ENCODE measurements at places on chromosomes 5 and 9.

- peak; percentile 95 for DNase-seq
Measured at GRCh38 chr5:79069488-79070349, at the start of the genes BHMT2 and DMGDH. BHMT2 (plus strand) TSS chr5:79069767; CDS start chr5:79069783, 16 bp downstream. DMGDH (minus strand) TSS chr5:79069674; CDS start chr5:79069620, 54 bp downstream.

DNA sequence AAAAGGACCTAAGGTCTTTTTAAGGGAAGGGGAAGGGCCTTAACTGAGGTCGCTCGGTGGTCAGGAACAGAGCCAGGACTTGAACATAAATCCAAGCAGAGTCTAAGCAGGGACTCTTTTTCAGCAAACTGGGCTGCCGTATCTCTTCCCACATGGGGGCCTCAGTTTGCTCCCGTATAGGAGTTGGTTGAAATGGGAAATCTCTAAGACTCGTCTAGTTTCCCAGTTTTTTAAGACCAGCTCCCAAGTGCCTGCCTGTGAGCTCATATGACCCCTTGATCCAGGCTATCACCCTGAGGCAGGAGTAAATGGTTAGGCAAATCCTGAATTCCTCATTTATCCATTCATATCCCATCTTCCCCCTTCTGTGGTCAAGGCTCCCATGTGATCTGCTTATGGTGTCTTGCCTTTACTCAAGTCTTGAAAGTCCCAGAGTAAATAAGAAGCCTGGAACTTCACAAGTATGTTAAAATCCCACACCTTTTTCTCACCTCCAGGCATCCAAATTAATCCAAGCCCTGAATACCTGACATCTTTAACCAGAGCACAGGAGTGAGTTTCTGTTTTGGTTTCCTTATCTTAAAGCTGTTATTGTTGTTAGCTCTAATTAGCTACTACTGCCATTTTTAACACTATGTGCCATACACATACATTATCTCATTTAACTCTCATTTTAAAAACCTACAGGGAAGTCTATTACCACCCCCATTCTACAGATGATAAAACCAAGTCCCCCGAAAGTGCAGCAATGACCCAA lies 3.0 kb downstream of the ARSI start:
- DNase-seq = peak; percentile 96

DNA sequence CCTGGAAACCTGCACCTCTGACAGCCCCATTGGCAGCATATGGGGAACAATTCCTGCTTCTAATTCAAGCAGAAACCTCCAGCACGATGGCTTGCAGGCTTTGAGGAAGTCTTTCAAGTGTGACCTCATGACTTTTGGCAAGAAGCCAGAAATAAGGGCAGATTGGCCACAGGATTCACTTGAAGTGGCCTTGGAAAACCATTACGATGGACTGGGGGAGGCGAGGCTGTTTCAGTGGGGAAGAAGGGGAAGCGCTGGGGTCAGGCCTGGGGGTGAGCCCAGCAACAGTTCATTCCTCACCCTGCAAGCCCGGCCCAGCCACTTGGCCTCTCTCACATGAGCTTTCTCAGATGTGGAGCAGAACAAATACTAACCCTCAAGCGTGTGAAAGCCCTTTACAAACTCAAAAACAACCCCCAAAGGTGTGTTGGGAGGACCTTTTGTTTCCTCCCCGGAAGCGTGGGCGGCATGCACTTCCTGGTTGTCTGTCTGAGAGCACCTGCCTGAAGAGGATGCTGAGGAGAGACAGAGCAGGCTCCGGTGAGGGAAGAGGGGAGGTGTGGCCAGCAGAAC lies 26.9 kb upstream of the EEIG1 start:
- peak; percentile 50 for DNase-seq

GRCh38 chr5:14369780-14370179 lies 211.8 kb upstream of the OTULINL start:
- DNase-seq = no peak

DNA sequence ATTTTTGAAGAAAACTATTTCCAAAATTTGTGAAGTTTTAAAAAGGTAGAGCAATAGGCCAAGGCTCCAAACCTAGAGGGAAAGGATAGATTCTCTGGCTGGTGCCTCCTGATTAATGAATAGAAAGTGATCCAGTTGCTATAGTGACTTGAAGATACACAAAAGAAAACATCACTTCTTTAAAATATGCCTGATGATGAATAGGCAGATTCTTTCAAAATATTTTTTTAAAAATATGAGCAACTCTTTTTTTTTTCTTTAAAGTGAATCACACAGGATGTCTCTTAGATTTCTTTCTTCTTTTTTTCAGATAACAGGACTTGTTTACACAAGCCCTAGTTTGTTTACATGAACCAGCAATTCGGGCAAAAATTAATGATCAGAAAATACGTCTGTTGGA lies 124.4 kb downstream of the RFK start:
- no peak for DNase-seq

DNA sequence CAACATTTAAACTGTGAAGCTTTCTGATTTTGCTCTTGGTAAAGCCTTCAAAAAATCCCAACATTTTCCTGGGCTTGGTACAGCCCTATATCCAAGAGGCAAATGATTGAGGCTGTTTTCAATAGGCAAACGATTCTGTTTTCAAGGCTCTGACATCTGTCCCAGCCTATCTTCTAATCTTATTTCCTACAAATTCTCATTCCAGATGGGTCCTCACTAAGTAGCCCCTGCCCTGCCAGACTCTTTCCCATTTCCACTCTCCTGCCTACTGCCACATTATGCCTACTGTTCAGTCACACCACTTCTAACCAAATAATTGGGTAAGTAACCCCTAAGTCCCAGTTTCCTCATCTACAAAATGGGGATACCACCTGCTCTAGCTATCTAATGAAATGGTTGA lies 3.5 kb downstream of the GBA2 start:
- no peak for DNase-seq

DNA sequence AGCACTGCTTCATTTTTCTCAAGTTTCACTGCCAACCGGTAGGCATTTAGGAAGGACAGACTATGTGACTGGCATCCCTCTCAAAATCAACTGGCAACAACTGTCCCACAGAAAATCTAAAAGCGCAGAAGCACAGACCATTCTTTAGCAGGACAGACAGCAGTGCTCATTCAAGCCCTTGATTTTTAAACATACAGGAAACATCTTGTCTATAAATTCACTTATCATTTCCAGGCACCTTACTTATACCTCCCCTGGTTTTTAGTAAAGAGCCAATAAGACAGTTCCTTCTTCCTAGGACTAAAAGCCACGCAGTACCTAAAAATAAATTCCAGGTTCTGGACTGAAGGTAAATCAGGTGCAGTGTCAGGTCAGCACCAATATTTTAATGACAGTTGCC lies 343.2 kb upstream of the WWC1 start:
- no peak for DNase-seq

- DNase-seq = no peak
Measured at GRCh38 chr5:158943569-158943968, 156.1 kb downstream of the EBF1 start.

DNA sequence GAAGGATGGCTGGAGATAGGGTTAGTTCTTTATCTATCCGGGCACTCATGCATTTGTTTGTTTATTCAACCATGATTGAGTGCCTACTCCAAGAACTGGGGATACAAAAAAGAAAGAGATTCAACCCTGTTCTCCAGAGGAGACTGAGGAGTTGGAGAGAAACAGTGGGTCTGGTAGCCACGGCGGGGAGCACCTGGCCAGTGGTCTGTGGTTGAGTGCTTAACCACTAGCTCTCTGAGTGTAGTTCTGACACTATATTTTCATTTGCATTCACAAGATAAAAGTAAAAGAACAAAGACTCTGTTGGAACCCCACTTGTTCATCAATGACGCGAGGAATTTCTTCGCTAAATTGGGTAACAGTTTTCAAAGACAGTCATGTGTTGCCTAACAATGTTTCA lies 295.5 kb upstream of the MSX2 start:
- no peak for DNase-seq

DNA sequence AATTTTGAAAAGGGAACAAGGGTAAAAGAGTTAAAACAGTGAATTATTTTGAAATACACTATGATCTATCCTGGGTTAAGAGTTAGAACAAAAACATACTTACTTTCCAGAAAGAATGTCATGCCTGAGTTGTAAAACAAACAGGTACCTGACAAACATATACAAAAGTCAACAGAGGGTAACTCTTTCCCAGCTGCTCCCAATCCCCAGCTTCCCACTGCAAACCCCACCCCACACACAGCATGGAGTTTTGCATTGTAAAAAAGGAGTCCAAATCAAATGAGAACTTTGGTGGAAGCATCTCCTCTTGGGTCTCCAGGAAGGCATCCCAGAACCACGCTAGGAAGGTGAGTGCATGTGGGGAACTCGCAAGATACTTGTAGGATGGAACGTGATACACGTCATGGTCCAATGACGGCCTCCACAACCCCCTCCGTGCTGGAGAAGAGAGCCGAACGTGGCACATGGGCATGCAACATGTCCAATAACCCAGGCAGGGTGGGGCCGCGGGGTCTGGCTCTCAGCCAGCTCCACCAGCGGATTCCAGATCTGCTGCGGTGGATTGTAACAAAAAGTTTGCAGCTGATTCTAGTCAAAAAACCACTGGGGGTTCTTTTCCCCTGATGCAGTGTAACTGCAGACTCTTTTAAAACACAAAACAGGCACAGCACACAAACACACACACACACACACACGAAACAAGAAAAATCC lies 55.8 kb downstream of the EPB41L4B start:
- no peak for DNase-seq

DNA sequence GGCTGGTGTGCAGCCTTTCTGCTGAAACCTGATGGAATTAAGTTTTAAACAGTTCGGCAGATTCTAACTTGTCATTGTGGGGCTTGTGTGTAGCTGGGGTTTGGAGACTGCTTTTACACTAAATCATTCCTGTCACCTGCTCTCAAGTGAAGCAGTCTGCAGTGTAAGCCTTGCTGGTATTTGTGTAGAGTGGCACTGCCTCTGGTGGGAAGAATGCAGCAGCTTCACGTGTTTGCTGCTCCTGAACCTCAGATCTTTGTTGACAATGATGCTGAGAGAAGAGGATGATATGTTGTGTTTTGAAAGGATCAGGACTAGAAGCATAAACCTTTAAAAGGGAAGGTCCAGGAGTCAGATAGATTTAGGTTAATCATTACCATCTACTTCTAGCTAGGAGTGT lies 88.1 kb downstream of the KDM4C start:
- peak; percentile 43 for DNase-seq

DNA sequence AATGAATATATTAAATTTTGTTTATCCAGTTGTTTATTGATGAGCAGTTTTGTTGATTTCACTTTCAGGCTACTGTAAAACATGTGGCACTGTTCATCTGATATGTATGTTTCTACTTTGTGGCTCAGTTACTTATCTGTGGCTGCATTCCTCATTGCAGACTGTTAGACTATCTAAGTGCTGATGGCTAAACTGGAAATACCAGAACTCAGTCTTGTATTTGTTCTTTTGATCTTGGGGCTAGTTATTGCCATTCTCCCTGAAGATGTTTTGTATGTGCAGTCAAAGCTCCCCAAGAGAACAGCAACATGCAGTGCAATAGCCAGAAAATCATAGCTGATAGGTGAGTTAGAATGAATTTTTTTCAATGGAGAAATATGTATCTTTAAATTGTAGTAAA lies 162.2 kb downstream of the GADD45G start:
- DNase-seq = no peak

GRCh38 chr5:82512025-82512424 lies 233.9 kb upstream of the RPS23 start:
- no peak for DNase-seq

DNA sequence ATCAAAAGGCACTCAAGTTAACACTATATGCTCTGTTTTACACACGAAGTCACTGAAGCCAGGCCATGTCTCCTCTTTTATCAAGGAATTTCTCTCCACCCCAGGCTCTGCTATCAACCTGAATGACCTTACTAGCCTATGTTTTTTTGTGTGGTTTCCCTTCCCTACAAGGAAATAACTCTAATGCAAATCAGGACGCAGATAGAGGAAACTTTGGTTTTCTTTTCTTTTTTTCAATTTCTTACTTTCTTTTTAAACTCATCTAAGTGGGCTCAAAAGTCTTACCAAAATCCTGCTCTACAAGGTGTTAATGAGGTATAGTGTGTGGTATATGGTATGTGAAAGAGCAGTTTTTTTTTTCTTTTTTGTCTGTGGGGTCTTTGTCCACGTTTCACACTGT lies 5.5 kb upstream of the SLC46A2 start:
- DNase-seq = no peak

DNA sequence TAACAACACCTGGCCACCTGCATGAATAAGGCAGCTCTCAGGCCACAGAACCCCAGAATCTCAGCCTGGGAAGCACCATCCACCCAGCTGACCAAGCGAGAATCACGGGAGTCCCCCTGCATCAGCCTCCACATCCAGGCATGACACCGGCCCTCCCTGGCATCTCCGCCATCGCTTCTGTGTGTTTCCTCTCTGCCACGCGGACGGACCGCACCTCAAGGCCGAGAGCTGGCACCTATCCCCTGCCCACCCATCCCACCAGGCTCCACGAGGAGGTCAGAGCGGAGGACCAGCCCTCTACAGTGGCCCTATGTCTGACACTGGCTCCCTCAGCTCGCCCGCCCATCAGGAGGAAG lies 134.7 kb downstream of the COL23A1 start:
- DNase-seq = peak; percentile 21

DNA sequence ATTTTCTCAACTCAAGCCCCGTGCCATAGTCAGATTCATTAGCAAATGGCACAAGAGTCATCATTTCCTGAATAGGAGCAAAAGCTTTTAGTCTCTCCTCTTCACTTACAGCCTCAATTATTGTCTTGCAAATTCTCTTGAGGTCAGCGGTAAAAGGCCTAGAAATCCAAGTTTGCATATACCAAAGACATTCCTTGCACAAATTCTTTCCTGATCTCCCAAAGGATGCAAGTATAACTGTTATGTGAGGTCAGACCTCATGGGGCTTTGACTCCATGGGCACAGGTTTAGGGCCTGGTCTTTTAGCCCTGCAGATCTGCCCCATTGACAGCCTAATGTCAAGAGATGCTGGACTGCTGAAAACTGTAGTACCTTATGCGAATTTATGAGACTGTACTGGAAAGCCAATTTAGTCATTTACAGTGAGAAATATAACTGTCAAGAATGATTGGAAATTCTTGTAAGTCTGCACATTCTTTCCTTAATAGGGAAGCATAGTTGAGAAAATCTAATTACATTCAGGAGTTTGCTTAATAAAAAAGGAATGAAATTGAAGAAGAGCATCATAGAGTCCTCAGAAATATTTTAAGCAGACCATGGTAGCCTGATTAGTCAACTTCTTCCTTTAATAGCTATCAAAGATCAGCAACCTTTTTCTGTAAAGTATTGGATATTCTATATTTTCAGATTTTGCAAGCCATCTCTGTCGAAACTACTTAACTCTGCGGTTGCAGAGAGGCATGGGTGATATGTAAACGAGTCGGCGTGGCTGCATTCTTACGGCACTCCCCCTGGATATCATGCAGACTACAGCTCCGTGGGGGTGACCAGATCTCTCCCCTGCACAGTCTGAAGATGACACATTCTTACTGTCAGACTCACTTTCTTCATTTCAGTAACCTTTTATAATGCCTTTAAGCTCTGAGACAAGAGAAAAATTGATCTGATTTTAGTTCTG lies 45.2 kb downstream of the GCNT4 start:
- peak; percentile 36 for DNase-seq

DNA sequence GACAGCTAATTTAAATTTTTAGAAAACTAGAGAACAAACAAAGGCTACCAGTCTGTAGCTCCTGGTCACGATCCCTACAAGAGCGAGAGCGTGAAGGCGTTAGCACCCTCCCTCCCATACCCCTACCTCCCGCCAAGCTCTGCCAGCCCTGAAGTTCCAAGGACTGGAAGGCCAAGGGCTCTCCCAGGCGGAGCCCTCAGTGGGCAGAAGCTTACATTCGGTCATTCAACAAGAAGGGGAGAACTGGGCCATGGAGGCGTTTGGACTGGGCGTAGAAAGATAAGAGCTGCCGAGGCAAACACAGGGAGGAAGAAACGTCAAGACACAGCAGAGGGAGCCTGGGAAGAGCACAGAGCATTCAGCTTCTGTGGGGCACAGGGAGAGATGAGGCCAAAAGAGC lies 3.0 kb downstream of the MXD3 start:
- no peak for DNase-seq
